ENCODE measurements at places on chromosomes 13 and 19. TPM values are rescaled to one million over a fixed set of nuclear protein-coding genes. Genes with fewer than 3 reads are reported as not detected.

Gene NLRP4
- total RNA-seq, result not detected

Gene TBXA2R
- 4.1 TPM for total RNA-seq

- DNase-seq, result peak; percentile 85
Measured at GRCh38 chr19:872266-872951, 12.9 kb downstream of the CFD start.

Gene ZNF708
- 4.3 TPM for total RNA-seq

Gene MEF2B
- 1.4 TPM for total RNA-seq

GRCh38 chr13:90630716-90631115, 716.8 kb upstream of the MIR17HG start:
- DNase-seq, result no peak

Gene CAPS
- 3.8 TPM for total RNA-seq

Gene MTUS2
- 106 TPM for total RNA-seq

Gene PGLYRP1
- 0.35 TPM for total RNA-seq

DNA sequence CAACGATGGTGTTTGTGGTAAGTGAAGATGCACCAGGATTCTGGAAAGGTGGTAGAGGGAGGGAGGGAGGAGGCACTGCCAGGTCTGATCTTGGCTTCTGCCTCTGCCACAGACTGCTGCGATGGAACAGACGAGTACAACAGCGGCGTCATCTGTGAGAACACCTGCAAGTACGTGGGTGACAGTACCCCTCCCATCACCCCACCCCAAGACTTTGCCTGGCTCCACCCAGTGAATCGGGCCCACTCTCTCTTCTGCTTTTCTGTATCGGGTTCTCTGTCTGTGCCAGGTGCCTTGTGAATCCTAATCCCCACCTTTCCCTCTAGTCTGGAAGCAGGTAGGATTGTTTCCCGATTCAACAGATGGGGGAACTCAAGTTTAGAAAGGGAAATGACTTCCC, 2.5 kb downstream of the PRKCSH start:
- peak; percentile 20 for DNase-seq

Gene GFY
- not detected for total RNA-seq

- no peak for DNase-seq
Measured at GRCh38 chr13:34619326-34619725, 322.7 kb upstream of the NBEA start.

- DNase-seq, result peak; percentile 91
Measured at GRCh38 chr13:110340812-110341444, 33.8 kb downstream of the COL4A2 start.

GRCh38 chr13:113769106-113769505, 10.1 kb downstream of the TMEM255B start:
- no peak for DNase-seq

Gene METTL21C
- not detected for total RNA-seq
